Spinal cord (tissue), 10 donors: ENCODE measurements at places on chromosomes 6 and 20. TPM values are rescaled to one million over a fixed set of nuclear protein-coding genes. Genes with fewer than 3 reads are reported as not detected.

PDE7B gene
- polyA plus RNA-seq = 8.4 TPM

HAO1 gene
- not detected for polyA plus RNA-seq

HSPA1B gene
- polyA plus RNA-seq = 166 TPM

STMND1 gene
- 0.33 TPM for polyA plus RNA-seq

RSPO3 gene
- polyA plus RNA-seq = 3.4 TPM

THEMIS gene
- 0.14 TPM for polyA plus RNA-seq

ELOVL4 gene
- 57.4 TPM for polyA plus RNA-seq

BAK1 gene
- 15.3 TPM for polyA plus RNA-seq

SYCP2 gene
- polyA plus RNA-seq = 5.1 TPM

SASH1 gene
- polyA plus RNA-seq = 51.0 TPM

ME1 gene
- polyA plus RNA-seq = 20.6 TPM

TFAP2D gene
- not detected for polyA plus RNA-seq
